ENCODE measurements at places on chromosomes 7 and 10.

- DNase-seq = no peak
These were observed 568.0 kb downstream of the POM121L12 start for GRCh38 chr7:53603461-53603860.

GRCh38 chr7:24560772-24561171, 12.5 kb upstream of the PALS2 start:
- no peak for DNase-seq

- no peak for DNase-seq
These were observed 69.0 kb upstream of the FAM180A start for GRCh38 chr7:135817583-135817982.

GRCh38 chr10:128922172-128922571, 544.9 kb upstream of the MGMT start:
- DNase-seq = no peak

- no peak for DNase-seq
These were observed 93.8 kb upstream of the HDAC9 start for GRCh38 chr7:18401757-18402156.

DNA sequence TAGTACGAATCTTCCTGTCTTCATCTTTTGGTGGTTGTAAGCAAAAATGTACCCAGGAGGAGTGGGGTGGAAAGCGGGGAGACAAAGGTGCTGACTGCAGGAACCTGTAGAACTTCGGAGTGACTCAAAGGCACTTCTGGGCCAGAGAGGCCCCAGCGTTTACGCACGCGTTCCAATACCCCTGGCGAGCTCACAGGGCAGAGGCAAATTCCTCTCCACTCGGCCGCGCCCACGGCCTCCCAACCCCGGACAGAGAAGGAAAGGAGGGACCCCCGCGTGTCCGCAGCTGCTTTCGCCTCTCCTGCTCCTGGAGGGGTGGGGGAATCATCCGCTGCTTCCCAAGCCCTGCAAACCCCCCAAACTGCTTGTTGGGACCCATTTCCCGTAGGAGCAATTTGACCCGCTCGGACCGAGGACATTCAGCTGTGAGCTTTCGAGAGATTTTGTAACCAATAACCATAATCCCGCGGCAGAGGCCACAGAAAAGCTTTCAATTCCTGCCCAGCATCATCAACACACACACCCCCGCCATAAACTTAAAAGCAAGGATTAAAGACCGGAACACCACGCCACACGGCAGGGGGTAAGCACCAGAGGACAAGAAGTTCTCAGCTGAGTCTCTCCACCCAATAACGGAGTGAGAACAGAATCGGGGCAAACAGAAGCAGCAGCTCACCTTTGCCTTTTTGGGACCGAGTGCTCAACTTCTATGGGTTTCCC, 2.3 kb downstream of the IGF2BP3 start:
- peak; percentile 53 for DNase-seq

- peak; percentile 88 for DNase-seq
These were observed 442 bp upstream of the LZTS2 start for GRCh38 chr10:100998991-100999741.

All from activated T-cell treated with anti-CD3 and anti-CD28 coated beads, Interleukin-2, amount 50 U/mL, for 48 hours (primary cell).